Inflammatory macrophage treated with lipopolysaccharide for 4 hours (primary cell): ENCODE measurements at places on chromosomes 13 and 19.
A peak's percentile ranks its signal among the peaks of the same experiment; 100 is the strongest.

- no peak for DNase-seq
These were observed 8.2 kb downstream of the NFIC start for GRCh38 chr19:3374369-3375112.

DNA sequence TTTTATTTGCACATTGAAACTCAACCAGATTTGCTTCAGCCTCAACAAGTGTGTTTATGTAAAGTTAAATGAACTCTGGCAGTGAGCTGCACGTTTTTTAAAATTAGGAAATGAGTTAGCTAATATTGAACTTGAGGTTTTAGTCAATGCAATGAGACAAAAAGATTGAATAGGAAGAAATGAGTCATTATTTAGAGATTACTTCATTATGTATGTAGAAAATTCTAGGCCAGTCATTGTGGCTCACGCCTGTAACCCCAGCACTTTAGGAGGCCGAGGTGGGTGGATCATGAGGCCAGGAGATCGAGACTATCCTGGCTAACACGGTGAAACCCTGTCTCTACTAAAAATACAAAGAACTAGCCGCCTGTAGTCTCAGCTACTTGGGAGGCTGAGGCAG is 22.8 kb upstream of the CD70 start:
- DNase-seq, result peak; percentile 92

DNA sequence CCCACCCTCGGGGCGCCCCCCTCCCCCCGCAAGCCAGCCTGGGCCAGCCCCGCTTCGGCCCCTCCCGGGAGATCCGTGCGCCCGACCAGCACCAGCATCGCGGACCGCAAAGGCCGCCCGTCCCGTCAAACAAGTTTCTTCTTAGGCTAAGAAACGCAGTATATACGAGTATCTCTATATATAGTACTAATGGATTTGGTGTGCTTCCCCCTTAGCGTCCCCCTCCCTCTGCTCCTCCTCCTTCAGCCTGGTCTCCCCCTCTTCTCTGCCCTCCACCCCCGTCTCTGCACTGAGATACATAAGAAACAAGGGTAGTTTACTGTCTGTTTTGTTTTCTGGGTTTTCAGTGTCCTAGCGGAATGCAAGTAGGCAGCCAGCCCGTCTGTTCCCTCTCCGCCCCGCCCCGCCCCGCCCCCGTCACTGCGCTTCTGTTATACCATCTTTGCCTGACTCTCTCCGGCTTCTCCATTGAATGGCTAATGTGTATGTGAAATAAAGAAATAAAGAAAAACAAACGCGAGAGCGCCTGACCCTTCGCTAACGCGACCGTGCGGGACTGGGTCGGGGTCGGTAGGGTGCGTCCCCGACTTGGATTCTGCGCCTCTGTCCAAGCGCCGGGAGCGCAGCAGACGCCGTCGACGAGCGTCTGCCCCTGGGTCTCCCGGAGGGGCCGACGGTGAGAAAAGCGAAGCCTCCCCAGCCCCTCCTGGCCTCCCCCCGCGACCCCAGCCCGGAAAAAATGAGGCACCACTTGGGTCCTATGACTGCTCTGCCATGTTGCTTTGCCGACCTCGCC is 4.2 kb downstream of the LYL1 start:
- DNase-seq, result peak; percentile 74

DNA sequence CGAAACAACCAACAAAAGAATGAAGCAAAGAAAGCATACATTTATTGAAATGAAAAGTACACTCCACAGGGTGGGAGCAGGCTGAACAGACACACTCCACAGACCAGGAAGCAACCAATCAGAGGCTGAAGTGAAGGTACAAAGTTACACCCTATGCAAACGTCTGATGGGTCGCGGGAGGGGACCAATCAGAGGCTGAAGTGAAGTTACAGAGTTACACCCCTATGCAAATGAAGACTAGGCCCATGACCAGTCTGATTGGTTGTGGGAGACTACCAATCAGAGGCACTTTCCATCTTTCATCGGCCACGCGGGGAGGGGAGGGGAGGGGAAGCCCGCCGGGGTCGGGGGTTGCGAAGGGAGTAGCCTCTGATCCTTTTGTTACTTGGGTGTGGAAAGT is 12.4 kb upstream of the FBL start:
- DNase-seq, result no peak

GRCh38 chr13:20588529-20589110 is 21.7 kb downstream of the IFT88 start:
- no peak for DNase-seq

DNA sequence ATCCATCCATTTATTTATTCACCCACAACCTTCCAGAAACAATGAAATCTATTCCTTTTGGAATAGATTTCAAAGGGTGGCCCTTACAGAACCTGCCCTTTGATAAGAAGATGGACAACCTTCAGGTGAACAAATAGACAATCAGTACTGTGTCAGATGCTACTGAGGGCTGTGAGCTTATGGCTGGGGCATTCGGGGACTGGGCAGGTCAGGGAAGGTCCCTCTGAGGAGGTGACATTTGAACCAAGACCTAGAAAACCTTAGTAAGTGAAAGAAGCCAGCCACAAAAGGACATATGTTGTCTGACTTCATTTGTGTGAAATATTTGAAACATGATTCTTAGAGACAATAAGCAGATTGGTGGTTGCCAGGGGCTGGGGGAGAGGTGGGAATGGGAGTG is 15.7 kb downstream of the ACTL9 start:
- no peak for DNase-seq

DNA sequence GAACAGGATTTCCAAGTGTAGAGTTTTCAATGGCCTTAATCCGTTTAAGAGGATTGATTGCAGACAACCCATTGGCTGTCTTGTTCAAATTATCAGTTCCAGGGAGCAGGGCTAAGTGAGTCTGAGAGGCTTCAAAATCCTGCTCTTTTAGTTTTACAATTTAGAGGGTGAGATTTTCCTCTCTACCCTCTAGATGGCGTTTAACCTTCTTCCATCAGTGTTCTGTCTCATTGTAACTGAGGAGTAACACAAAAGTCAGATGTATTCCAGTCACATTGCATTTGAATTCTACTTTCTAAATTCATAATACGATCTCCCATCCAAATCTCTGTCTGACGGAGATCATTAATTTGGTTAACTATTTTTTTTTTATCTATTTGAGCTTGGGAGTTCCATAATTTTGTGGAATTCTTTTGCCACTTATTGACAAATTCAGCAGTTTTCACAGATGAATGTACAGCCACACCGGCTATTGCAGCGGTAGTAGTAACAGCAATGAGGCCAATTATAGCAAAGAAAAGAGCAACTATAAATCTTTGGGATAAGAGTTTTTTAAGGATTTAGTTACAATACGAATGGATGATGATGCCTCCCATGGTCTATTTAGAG is 7.8 kb upstream of the C19orf84 start:
- peak; percentile 62 for DNase-seq

GRCh38 chr13:35994131-35994966 is 136.8 kb downstream of the DCLK1 start:
- no peak for DNase-seq

- no peak for DNase-seq
These were observed 258.7 kb downstream of the RAP2A start for GRCh38 chr13:97692628-97693027.

DNA sequence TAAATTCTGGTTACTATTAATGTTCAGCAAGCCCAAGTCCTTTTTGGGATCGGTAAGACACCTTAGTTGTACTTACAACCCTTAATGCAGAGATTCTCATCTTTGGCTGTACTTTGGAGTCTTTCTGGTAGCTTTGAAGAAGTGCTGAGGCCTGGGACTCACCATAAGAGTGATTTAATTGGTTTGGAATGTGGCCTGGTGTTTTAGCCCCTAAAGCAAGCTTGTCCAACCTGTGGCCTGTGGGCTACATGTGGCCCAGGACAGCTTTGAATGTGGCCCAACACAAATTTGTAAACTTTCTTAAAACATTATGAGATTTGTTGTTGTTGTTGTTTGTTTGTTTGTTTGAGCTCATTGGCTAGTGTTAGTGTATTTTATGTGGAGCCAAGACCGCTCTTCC is 215.3 kb downstream of the ZIC5 start:
- no peak for DNase-seq

DNA sequence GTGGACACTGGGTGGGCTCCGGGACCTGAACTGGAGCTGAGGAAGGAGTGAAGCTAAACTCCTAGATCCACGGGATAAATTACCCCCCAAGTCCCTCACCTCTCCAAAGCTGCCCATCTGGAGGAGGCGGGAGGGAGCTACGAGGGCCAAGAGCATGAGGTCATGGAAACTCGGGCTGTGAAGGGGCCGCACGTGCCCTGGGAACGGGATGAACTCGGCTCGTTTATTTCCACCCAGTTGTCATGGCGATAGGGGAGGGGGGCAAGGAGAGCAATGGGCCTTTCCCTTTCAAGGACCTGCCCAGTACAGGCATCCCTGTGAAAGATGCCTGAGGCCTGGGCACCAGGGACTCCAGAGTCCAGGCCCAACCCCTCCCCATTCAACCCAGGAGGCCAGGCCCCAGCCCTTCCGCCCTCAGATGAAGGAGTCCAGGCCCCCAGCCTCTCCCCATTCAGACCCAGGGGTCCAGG is 3.8 kb downstream of the PPP1R12C start:
- no peak for DNase-seq

GRCh38 chr19:48650974-48651682 is 5.1 kb upstream of the CA11 start:
- no peak for DNase-seq

DNA sequence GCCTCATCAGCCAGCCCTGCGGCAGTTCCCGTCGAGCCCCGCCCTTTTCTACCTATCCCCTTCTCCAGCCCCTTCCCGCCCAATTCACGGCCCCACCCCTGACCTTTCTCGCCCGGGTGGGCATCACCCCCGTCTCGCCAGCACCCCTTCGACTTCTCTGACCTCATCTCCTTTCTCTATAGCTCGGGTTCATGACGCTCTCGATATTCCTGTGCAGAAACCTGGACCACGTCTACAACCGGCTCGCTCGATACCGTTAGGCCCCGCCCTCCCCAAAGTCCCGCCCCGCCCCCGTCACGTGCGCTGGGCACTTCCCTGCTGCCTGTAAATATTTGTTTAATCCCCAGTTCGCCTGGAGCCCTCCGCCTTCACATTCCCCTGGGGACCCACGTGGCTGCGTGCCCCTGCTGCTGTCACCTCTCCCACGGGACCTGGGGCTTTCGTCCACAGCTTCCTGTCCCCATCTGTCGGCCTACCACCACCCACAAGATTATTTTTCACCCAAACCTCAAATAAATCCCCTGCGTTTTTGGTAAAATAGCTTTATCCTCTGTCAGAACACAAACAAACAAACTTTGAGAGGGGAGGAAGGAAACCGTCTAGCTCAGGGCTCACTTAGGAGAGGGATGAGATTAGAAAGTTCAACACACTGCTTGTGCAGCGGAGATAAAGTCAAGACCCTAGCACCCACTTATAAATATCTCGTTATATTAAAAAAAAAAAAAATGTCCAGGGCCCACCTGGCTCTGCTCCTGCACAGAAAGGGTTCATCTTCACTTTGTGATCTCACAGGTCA is 5.1 kb downstream of the CD37 start:
- DNase-seq, result no peak

GRCh38 chr19:16470911-16471811 is 609 bp downstream of the EPS15L1 start:
- DNase-seq, result peak; percentile 35

DNA sequence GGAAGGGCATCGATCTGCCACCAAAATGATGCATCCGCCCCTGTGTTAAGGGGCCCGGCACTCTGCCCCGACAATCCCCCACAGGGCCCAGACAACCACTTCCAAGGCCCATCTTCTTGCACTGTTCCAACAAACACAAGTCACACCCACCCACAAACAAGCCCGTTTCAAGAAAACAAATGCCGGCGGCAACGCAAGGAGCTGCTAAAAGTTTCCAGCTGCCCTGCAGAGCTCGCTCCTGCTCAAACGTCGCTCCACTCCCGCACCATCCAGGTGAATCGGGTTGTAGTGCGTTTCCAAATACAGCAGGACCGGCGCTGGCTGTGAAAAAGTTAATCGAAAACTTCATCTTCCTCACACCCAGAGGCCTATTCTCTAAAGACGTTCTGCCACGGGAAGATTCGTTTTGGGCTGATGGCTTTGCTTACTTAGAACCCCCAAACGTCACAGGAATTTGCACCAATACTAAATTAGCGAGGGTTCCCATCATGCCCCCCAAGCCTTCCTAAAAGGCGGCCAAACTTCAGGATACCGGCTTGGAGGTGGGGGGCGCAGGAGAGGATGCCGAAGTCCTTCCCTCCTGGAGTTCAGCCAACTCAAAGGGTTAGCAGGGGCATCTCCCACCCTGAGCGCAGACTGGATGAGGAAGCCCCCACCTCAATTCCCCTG is 107.4 kb upstream of the DOCK9 start:
- DNase-seq, result no peak

DNA sequence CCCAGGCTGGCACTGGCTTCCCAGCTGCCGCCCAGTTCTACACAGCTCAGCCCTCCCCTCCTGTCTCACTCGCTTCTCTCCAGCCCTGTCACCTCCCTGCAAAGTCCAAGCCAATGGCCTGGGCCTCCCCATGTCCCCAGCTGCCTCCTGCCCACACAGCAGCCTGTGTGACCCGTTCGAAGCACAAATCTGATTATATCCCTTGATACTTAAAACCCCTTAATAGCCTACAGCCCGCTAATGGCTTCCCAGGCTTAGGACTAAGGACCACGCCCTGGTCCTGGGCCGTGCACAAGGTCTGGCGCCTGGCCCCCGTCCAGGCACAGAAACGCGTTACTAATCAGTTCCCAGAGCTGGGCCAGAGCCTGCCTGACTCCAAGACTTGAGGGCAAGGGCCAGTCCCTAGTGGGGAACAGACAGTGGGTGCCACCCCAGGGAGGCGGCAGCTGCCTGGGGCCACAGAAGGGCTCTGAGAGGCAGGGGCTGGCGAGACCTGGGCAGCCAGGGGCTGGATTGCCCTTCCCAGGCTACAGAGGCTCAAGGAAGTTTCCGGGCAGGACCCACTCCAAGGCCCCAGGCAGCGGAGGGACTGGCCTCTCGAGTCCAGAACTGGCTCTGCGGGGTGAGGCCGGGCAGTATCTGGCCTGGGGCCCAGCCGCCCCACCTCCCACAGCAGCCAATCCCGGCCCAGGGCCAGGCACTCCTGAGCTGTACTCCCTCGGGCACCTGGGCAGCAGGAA is 10.4 kb downstream of the XAB2 start:
- no peak for DNase-seq

DNA sequence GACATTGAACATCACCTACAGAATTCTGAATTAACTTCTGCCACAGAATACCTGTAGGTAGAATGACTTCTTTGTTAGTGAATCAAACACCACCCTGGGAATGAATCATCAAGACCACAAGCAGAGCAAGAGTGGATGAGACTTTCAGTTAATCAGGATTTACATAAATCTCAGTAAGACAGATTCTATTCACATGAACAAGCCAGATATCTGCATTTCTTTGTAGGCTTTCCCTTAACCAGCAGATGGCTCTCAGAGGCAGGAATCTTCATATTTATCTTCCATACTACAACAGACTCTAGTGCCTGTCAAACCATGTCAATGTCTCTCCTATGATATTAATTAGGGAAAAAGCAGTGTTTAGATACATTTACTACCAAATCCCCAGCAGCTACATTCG is 412.1 kb downstream of the KLF12 start:
- DNase-seq, result no peak

DNA sequence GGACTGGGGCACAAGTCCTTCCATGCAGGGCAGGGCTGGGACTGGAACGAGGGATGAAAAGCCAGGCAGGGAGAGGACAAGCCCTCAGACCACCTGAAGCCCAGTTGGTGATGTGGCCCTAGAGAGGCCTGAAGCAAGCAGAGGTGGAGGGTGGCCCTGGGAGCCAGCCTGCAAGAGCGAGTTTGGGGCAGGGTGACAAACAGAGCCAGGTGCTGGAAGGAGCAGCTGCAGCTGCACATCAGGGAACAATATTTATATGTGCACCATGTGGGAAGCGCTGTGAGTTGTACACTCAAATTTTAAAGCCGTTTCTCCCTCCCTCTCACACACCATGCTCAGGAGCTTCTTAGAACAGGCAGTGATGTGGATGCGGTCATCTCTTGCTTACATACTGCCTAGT is 67.8 kb downstream of the FGF9 start:
- no peak for DNase-seq
